NCI-H2227 treated with DMSO at 0.1 percent for 48 hours (cell line): ENCODE measurements at places on chromosomes 7 and 10.
A peak's percentile ranks its signal among the peaks of the same experiment; 100 is the strongest.

DNA sequence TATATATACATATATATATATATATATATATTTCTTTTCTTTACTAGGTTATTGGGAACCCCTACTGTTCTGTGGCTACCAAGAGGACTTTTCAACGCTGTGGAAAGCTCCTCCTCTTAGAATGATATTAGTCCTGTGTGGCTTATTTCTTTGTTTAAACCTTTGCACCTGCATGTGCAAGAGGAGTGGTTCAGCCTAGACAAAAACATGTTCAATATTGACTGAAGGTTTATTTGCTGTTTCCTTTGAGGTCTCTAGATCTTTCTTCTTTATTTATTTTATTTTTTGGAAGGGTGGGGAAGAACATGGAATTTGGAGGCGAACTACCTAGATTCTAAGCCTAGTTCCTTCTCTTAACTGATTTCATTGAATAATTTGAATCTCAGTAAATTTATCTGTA lies 118.1 kb downstream of the GNAT3 start:
- no peak for DNase-seq

DNA sequence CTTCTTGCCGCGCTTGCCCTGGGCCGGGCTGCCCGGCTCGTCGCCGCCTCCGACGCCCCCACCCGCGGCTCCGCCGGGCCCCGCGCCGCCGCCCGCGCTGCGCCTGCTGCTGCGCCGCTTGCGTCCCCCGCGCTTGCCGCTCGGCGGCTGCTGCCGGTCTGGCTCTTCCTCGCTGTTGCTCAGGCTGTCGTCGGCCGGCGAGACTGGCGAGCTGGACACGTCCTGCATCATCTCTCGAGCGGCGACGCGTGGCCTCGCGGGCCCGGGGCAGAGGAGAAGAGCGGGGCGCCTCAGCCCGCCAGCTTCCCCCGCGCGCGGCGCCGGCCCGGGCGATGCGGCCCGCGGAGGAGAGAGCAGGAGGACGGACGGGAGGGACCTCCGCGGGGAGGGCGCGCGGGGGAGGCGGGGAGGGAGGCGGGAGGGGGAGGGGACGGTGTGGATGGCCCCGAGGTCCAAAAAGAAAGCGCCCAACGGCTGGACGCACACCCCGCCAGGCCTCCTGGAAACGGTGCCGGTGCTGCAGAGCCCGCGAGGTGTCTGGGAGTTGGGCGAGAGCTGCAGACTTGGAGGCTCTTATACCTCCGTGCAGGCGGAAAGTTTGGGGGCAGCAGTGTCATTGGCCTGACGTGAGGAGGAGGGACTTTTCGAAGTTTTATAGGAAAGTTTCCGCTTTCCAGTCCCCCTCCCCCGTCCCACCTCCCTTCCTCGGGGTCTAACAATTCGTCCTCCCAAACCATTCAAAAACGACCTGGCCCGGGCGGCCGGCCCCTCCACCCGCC lies at the start of gene TWIST1:
TSS of gene TWIST1 (minus strand) at position 546 of the 779 bp plus-strand sequence. CDS start at position 231, 315 bp downstream.
- no peak for DNase-seq

- DNase-seq, result no peak
Observed at GRCh38 chr10:454860-455259, 234.6 kb downstream of the DIP2C start.

DNA sequence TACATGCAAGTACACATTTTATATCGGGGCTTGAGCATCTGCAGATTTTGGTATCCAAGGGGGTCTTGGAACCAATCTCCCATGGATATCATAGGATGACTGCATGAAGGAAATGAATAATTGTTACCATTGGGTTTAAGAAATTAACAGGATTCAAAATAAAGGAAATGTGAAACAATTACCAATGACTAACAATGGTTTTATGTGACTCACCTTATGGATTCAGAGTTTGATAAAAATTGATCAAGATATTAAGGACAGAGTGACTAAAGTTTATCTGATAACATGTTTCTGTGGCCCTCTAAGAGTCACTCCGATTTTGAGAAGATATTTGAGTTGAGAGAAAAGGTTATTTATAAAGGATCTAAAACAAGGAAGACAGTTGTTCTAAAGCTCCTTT lies 93.0 kb upstream of the ODAD2 start:
- DNase-seq, result no peak

- DNase-seq, result no peak
Observed at GRCh38 chr10:103793920-103794883, 61.2 kb downstream of the SH3PXD2A start.

- no peak for DNase-seq
Observed at GRCh38 chr7:149281508-149282330, 19.7 kb downstream of the ZNF783 start.

DNA sequence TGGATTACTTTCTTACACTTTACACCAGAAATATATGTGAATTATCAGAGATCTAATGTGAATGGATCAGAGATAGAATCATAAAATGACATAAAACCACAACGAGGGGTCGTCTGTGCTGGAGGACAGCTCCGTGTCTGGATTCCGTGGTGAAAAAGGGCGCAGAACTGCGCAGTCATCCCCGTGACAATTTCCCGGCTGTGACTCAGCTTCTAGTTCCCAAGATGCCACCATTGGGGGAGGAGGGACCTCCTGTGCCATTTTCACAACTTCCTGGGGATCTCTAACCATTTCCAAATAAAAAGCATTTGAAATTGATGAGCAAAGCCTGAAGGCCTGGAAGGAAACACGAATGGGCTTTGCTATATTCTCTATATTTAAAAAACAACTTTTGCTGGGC lies 72.1 kb downstream of the PDGFA start:
- DNase-seq, result no peak

DNA sequence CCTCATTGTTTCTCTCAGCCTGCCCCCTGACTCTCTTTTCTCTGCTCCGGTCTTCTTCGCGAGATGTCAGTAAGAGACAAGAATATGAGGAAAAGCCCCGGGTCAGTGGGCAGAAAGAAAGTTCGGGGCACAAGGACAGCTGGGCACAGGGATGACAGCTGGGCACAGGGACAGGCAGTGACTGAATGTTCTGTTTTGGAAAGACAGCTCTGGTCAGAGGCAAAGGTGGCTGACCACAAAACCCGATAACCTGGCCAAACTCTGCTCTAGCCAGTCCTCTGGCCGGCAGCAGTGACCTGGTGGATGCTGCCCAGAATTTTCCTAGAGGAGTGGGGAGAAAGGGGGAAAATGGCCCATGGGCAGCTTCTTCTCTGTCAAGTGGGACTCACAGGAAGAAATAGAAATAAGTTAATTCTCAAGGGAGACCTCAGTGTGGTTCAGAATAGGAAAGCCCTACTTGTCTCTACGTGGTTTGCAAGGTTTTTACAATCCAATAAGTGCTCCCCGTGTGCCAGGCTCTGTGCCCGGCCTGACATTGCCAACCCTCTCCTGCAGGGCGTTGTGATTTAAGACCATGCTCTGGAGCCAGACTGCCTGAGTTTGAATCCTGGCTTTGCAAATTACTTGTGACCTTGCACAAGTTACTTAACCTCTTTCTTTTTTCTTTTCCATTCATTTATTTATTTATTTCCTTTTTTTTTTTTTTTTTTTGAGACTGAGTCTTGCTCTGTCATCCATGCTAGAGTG lies 110.6 kb upstream of the ZNF716 start:
- DNase-seq, result no peak

GRCh38 chr10:28020993-28021982 lies 22.4 kb upstream of the ODAD2 start:
- DNase-seq, result no peak

- no peak for DNase-seq
Observed at GRCh38 chr7:139683137-139683921, 94.5 kb downstream of the HIPK2 start.

- DNase-seq, result no peak
Observed at GRCh38 chr7:39461263-39461820, 104.9 kb upstream of the YAE1 start.

- DNase-seq, result no peak
Observed at GRCh38 chr10:124605001-124605370, 139.2 kb downstream of the FAM53B start.

DNA sequence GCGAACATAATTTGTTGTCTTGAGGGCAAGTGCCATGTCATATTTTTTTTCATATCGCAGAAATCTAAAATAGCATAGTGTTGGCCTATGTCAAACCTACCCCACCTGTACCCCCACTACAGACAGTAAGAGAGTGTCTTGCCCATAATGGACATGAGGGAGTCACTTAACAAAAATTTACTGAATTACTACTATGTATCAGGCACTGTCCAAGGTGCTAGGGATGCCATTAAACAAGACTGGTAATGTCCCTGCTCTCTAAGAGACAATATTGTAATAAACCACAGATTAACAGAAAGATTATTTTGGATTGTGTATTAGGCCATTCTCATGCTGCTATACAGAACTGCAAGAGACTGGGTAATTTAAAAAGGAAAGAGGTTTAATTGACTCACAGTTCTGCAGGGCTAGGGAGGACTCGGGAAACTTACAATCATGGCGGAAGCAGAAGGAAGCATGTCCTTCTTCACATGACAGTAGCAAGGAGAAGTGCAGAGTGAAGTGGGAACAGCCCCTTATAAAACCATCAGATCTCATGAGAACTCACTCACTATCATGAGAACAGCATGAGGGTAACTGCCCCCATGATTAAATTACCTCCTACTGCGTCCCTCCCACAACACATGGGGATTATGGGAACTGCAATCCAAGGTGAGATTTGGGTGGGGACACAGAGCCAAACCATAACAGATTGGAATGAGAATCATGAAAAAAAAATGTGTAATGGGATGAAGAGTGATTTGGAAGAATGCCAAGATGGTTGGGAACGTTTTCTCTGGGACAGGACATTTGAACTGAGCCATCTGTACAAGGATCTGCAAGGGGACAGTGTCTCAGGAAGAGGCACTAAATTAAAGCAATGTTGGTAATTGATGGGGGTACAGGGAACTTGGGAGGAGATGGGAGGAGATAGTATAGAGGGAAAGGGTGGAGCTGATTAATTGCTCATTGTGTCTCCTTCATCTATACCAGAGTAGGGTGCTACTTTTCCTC lies 108.5 kb downstream of the FAM107B start:
- DNase-seq, result no peak

GRCh38 chr7:44162179-44162578 lies 21.0 kb upstream of the MYL7 start:
- no peak for DNase-seq

DNA sequence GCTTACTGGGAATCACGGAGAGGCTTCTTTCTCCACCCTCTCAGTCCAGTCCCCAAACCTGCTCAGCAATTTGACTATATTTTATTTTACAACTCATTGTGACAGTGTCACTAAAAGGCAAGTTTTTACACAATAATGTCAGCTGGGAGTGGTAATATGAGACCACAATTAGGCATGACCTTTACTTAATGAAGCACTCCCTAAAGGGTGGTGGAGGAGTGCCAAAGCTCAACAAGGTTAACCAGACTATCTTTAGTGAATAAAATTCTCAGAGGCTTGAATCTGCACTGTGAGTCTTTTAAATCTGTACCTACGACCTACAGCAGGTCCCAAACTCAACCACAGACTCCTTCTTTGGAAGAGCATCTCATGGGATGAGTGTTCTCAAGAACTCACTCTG lies 215.6 kb downstream of the TAX1BP1 start:
- no peak for DNase-seq

DNA sequence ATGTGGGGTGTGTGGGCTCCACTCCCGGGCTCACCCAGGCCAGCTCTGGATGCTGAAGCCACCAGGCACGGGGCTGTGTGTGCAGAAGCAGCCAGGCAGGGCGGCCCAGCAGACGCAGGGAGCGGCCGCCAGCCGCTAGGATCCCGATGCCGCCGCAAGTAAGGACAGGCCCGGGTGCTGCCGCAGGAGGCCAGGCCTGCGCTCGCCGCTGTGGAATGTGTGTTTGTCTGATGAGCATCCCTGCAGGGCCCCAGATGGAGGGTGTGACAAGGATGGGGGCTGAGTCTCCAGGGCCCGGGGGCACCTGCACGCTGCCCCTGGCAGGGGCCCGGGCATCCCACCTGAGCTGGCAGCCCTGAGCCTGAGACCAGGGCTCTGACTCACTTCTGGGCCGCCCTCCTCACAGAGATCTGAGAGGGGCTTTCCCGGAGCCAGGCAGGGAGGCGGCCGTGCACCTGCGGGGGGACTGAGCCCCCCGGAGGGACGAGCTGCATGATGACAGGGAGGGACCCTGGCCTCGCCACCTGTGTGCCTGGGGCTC lies 101.5 kb downstream of the FOXL3 start:
- DNase-seq, result no peak

DNA sequence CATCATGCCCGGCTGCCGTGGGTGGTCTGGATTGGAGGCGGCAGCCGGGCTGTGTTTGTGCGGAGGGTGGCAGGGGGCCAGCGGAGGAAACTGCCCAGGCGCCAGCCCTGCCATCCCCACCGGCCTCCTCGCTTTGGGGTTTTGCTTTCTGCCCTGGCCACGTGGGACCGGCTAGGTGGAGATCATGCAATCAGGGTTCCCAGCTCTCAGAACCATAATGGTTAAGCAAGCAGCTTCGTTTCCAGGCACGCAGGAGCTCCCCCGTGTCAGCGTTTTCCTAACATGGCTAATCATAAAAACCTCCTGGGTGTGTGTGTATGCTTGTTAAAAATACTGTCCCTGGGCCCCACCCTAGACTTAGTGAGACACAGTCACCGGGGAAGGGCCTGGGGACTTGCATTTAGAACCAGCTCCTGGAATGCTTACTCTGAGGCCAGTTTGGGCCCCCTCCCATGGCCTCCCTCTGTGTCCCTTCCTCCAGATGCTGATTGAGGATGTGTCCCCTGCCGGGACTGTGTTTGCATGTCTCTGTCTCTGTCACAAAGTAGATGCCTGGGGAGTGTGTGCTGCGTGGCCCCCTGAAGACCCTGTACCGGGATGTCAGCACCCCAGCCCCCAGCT lies 119.3 kb downstream of the CUX1 start:
- DNase-seq, result no peak

DNA sequence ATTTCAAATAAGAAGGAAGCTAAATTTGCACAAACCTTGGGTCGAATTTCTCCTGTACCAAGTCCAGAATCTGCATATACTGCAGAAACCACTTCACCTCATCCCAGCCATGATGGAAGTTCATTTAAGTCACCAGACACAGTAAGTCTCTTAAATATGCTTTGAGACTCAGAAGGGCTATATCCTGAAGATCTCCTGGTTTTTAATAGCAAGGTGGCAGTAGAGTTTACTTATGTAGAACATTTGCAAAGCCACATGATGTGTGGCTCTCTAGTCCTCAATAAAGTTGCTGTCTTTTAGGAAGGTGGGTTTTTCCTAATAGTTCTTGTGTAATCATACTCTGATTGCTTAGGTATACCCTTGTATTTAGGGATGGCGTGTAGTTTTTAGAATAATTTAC lies 8.7 kb downstream of the DBF4 start:
- no peak for DNase-seq

- peak; percentile 7 for DNase-seq
Observed at GRCh38 chr10:70053841-70054288, 1.2 kb downstream of the MACROH2A2 start.

DNA sequence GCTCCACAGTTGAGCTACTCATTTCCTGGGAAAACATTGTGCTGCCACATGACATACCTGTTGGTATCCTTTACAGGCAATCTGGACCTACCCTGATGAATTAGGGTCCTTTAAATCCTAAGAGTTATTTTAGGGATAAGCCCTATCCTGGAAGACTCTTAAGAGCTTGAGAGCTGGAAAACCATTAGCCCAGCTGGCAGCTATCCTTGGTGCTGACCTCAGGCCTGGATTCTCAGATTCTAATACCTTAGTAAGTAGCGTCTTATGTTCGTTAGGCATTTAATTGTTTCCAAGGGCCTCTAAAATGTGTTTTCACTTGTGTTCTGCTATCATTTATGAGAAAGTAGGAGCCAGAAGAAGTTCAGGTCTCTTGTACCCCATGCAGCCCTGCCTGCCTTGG lies 93.0 kb upstream of the SORCS3 start:
- no peak for DNase-seq
